Glomerular endothelial cell (primary cell): ENCODE measurements at places on chromosomes 1 and 21. TPM values are rescaled to one million over a fixed set of nuclear protein-coding genes. Genes with fewer than 3 reads are reported as not detected.

Gene TBX19
- total RNA-seq: 1.1 and 1.2 TPM in 2 replicates

Gene IGSF9
- total RNA-seq: 0.05 and 0.06 TPM in 2 replicates

Gene PLXNA2
- 142 and 181 TPM in 2 replicates for total RNA-seq

Gene RAB25
- total RNA-seq: not detected in 2 replicates

Gene SLC26A9
- 0.05 and 0.23 TPM in 2 replicates for total RNA-seq

Gene SUSD4
- total RNA-seq: not detected in 2 replicates

Gene RAB42
- total RNA-seq: 0.64 and 1.5 TPM in 2 replicates

Gene B3GALT2
- 0.78 and 1.1 TPM in 2 replicates for total RNA-seq

Gene LCE2C
- total RNA-seq: not detected in 2 replicates

Gene GSTM4
- 2.0 and 3.3 TPM in 2 replicates for total RNA-seq

Gene HES2
- total RNA-seq: 16.1 and 41.8 TPM in 2 replicates

Gene PERM1
- total RNA-seq: not detected in 2 replicates

Gene PRDM16
- 0.12 TPM in 1 of 2 replicates, not detected in the other for total RNA-seq

Gene TMEM240
- 1.7 and 3.4 TPM in 2 replicates for total RNA-seq

Gene CD1D
- total RNA-seq: 0.06 TPM in 1 of 2 replicates, not detected in the other

Gene NTNG1
- 25.8 and 42.3 TPM in 2 replicates for total RNA-seq

Gene S100A1
- total RNA-seq: not detected in 2 replicates

Gene ZSCAN20
- total RNA-seq: 7.6 and 8.1 TPM in 2 replicates

Gene UTS2
- total RNA-seq: not detected in 2 replicates

Gene PM20D1
- total RNA-seq: not detected in 2 replicates

Gene STXBP3
- total RNA-seq: 33.7 and 44.6 TPM in 2 replicates

Gene SLC5A9
- not detected in 2 replicates for total RNA-seq

Gene EPHX1
- 26.1 and 37.6 TPM in 2 replicates for total RNA-seq

Gene TRMT13
- total RNA-seq: 9.0 and 50.5 TPM in 2 replicates

Gene RSBN1
- total RNA-seq: 6.8 and 11.3 TPM in 2 replicates

Gene CBS
- total RNA-seq: 14.3 and 25.7 TPM in 2 replicates

Gene BGLAP
- total RNA-seq: not detected in 2 replicates

Gene TMEM81
- 0.39 and 2.3 TPM in 2 replicates for total RNA-seq

Gene TESK2
- total RNA-seq: 1.1 and 2.6 TPM in 2 replicates

Gene BMP8B
- total RNA-seq: 0.05 TPM in 1 of 2 replicates, not detected in the other

Gene LCE1C
- total RNA-seq: not detected in 2 replicates

Gene MTMR11
- 2.2 and 5.4 TPM in 2 replicates for total RNA-seq

Gene CSF3R
- total RNA-seq: not detected in 2 replicates
